ENCODE measurements at places on chromosomes 3 and 15.

DNA sequence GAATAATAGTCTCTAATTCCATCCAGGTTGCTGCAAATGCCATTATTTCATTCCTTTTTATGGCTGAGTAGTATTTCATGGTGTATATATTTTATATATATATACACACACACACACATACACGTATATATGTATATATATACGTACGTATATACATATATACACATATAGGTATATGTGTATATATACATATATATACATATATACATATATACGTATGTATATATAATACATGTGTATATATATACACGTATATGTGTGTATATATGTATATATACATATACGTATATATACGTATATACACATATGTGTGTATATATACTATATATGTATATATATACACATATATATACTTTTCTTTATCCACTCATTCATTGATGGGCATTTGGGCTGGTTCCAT is 13.7 kb upstream of the STRIT1 start:
- DNase-seq: no peak

- DNase-seq: no peak
These were observed 850 bp downstream of the SUCLG2 start for GRCh38 chr3:67653425-67654098.

DNA sequence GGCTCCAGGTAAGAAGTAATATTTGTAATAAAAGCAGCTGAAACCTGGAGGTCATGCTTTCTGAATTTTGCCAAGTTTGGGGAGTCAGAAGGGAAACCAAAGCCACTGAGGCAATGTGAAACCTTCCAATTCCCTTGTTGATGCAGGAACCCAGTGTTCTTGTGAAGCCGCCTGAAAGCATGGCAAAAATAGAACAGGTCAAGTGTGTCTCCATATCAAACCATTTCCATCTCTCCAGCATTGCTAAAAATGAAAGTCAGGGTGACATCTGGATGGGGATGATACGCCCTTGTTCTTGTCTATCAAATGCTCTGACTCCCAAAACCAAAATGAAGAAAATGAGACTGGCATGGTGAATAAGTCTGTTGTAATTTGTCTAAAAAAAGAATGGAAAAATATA is 362.5 kb downstream of the VPS13C start:
- no peak for DNase-seq

GRCh38 chr15:83077491-83078230 is 10.6 kb upstream of the BTBD1 start:
- DNase-seq: no peak

DNA sequence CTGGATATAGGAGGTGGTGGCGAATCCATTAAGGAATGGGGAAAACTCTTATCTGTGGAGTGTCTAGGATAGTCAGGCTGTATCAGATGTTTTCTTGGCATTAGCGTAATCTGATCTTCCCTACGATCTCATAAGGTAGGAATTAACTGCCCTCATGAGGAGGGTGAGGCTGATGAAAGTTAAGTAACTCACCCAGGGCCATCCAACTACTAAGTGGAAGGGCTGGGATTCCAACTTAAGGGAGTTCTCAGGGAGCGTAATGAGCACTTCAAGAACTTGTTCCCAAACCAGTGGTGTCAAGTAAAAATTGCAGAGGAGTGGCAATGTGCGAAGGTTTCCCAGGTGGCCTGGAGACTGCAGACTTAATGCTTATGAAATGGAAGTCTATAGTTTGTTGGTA is 55.9 kb upstream of the OSBPL11 start:
- DNase-seq: no peak

DNA sequence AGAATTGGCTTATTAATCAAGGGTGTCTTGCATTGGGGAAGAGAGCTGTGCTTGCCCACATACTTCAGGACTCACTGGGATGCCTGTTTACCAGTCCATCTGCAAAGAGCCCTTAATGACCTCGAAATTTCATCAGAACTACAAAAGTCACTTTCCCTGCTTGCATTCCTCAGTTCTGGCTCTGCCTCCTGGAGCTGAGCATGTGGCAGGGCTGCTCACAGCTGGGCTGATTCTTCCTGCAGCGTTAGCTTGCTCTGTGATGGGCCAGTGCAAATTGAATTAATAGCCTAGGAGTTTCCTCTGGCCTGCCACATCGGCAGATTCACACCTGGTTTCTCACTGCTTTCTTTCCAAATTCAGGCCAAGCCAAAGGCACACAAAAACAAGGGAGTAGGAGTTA is 108.9 kb downstream of the DUT start:
- no peak for DNase-seq

DNA sequence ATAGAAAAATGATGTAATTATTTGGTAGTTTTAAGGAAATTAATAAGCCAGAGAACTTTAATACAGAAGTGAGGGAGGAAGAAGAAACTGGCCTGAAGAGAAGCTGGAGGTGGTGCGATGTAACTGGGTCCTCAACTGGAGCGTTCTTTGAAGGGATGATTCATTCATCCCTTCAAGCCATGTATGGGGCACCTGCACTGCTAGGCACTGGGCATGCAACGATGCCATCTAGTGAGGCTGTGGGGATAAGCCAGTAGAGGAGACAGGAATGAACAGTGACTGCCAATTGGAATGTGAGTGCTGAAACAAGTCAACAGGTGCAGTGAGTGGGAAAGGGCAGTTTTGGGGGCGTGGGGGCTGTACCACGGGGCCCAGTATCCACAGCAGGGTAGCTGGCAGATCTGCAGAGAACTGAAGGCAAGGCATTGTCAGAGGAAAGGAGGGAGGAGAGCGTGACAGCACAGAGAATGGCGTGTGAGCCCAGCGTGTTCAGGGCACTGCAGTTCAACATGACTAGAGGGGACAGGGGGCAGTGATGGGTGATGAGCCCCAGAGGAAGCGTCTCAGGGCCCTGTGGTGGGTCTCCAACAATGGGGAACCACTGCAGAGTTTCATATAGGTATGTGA is 3.8 kb upstream of the KIF23 start:
- DNase-seq: peak; percentile 57

DNA sequence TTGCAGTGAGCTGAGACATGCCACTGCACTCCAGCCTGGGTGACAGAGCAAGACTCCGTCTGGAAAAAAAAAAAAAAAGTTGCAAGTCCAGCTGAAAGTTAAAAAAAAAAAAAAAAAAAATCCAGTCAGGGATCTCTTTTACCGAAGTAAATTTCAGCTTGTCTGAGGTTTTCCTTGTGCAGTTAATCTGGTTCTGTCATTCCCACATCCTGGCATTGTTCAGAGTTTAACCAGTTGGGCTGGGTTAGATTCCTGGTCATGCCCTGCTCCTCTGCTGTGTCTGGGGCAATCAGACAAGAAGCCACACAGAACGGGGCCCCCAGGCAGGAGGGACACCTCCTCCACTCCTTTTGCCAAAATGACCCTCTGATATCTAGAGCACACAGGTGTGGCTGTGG is 84.1 kb upstream of the KLHL25 start:
- no peak for DNase-seq

DNA sequence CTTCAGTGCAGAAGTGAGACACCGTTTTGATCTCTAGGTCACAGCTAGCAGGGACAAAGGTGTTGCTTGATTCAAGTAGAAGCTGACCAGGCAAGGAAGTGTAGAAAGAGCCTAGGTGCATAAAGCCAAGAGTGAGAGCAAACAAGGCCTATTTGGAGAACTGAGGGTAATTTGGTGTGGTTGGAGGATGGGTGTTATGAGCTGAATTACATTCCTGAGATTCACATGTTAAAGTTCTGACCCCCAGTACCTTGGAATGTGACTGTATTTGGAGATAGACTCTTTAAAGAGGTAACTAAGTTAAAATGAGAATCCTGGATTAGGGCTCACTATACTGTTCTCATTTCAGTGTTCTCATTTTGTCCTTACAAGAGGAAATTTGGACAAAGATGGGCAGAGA is 191.3 kb downstream of the ZMAT3 start:
- DNase-seq: no peak

DNA sequence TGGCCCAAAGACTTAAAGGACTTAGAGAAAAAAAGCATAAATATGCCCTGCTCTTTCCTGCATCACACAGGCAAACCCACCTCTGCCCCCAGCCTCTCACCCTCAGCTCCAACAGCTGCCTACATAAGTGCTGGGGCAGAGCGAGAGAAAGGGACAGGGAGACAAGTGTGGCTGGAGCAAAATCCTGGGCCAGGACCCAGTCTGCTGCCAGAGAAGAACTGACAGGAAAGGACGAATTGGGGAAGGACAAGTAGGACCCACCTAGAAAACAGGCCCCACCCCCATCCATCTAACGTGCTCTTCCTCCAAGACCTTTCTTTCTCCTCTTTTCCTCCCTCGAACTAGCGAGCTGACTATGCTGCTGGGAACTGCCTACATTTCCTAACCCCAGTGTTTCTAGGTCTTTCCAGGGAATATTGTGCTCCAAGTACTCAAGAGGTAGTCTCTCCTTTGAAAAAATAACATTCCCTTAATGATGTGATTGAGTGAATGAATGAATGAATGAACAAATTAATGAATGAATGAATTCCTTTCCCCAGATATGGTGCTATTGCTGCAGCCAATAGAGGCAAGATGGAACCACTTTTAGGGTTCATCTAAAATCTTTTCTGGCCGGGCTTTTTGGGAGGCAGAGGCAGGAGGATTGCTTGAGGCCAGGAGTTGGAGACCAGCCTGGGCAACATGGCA is 18.4 kb downstream of the IGDCC4 start:
- no peak for DNase-seq

- no peak for DNase-seq
These were observed 288.2 kb downstream of the EPHA6 start for GRCh38 chr3:97102641-97103040.

DNA sequence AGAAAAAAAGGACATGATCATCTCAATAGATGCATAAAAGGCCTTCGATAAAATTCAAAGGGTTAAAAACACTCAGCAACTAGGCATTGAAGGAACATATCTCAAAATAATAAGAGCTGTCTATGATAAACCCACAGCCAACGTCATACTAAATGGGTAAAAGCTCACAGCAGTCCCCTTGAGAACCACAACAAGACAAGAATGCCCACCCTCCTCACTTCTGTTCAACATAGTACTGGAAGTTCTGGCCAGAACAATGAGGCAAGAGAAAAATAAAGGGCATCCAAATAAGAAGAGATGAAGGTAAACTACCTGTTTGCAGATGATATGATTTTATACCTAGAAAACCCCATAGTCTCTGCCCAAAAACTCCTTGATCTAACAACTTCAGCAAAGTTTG is 619.7 kb upstream of the LMCD1 start:
- DNase-seq: no peak

DNA sequence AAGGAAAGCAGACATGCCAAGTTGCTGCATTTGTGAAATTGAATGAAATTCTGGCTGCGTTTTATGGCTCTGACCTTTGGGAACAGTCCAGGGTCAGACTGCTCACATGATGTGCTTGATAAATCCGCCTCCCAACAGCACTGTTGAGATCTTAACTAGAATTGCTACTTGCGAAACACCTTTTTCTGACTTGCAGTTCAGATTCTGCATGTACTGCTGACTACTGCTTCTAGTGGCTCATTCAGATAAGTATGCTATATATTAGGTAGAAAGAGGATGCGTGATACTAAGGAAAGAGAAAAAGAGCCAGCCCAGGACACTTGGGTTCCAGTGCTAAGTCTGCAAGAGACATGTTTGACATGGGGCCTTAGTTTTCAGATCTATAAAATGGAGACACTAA is 129.4 kb downstream of the LPP start:
- DNase-seq: no peak

DNA sequence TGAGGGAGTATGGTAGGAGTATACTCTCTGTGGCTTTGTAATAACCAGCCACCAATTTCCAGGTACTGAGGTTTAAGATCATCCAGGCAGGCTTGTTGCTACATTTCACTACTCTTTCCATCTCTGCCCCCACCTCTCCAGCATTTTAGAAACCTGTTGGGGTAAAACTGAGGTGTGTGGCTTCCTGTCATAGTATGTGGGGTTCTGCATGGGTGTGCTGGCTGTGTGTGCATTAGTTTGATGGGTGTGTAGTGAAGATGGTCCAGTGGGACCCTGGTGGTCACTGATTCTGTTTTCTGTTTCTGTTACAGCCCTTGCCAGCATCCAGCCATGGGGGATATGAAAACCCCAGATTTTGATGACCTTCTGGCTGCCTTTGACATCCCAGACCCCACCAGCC is 34.0 kb downstream of the ZNF592 start:
- DNase-seq: peak; percentile 28

- DNase-seq: no peak
These were observed 6.9 kb downstream of the PLXND1 start for GRCh38 chr3:129599607-129600006.

DNA sequence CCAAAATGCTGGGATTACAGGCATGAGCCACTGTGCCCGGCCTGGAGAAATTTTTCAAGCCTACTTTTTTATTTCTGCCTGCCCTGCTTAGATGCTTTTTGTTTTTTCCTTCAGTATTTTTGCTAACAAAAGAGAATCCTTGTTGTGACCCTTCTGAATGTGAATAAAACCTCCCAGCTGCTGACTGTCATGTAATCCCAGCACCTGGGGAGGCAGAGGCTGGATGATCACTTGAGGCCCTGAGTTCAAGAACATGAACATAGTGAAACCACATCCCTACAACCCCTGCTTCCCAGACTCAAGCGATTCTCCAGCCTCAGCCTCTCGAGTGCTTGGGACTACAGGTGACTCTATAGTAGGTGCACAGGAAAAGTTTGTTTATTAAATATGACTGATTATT is 84.9 kb downstream of the SOX2 start:
- DNase-seq: no peak

DNA sequence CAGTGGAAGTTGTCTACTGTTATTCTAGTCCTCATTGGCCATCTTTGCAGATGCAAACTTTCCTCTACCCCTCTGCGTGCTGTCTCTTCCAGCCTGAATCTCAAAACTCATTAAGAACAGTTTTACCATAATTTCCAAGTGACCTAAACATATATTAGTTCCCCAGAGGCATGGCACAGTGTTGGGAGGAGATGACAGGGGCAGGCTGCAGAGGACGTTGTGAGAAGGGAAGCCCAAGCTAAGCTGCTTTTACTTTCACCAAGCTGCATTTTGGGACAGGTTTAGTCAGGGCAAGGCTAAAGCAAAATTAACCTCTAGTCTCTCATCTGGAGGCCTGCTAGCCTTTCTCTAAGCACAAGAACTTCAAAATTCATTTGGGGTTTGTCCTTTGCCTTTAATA is 318.6 kb upstream of the SATB1 start:
- DNase-seq: no peak

DNA sequence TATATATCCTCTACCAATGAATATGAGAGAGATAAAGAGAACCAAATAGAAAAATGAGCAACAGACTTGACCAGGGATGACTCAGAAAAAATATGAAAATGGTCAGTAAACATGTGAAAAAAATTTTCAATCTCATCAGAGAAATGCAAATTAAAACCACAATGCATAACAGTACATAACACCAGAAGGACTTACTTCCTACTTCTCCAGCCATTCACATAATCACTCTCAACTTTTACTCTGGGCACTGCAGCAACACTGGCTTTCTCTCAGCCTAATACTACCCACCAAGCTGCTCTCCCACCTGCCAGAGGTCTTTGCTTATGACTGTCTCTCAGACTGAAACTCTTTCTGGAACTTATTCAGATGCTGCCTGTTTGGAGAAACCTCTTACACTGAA is 49.4 kb downstream of the DPH6 start:
- no peak for DNase-seq

Measured in activated CD8-positive, alpha-beta memory T cell treated with anti-CD3 and anti-CD28 coated beads, Interleukin-2, amount 50 U/mL, for 48 hours (primary cell).